Fibroblast of lung (primary cell): ENCODE measurements at places on chromosomes 2 and 18. TPM values are rescaled to one million over a fixed set of nuclear protein-coding genes. Genes with fewer than 3 reads are reported as not detected.

- peaks cover 6% of the 10 kb centered on the region for H3K4me1 ChIP-seq
- no peaks in the 10 kb centered on the region for H3K27me3 ChIP-seq
- no peak overlapping the region for H3K4me3 ChIP-seq
- H3K36me3 ChIP-seq, result no peaks in the 10 kb centered on the region
- peak; percentile 43 for DNase-seq
Measured at GRCh38 chr2:23803965-23804542, 122.9 kb downstream of the ATAD2B start.

DNA sequence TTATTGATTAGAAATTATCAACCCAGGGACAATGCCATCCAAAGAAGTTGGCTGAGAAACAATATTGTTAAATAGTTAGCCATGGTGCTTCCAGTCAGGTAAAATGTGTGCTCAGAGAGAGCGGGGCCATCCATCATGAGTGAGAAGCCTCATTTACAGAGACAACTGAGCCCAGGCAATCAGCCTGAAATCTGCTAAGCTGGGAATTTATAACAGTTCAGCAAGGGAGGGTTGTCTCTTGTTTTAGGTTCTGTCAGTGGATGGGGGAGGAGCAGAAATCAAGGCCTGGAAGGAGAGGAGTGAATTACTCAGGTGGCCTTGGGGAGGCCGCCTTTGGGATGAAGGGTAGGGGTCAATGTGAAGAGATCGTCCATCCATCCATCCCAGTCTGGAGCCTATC is 102.5 kb upstream of the ST8SIA3 start:
- no peak overlapping the region for H3K4me3 ChIP-seq
- H3K4me1 ChIP-seq, result no peaks in the 10 kb centered on the region
- no peaks in the 10 kb centered on the region for H3K27me3 ChIP-seq
- H3K27ac ChIP-seq, result no peak overlapping the region

GRCh38 chr2:5521461-5521860 is 170.7 kb upstream of the SOX11 start:
- peak; percentile 2 for DNase-seq
- no peaks in the 10 kb centered on the region for H3K27me3 ChIP-seq
- H3K27ac ChIP-seq, result no peak overlapping the region
- no peak overlapping the region for H3K4me3 ChIP-seq
- no peaks in the 10 kb centered on the region for H3K36me3 ChIP-seq

DNA sequence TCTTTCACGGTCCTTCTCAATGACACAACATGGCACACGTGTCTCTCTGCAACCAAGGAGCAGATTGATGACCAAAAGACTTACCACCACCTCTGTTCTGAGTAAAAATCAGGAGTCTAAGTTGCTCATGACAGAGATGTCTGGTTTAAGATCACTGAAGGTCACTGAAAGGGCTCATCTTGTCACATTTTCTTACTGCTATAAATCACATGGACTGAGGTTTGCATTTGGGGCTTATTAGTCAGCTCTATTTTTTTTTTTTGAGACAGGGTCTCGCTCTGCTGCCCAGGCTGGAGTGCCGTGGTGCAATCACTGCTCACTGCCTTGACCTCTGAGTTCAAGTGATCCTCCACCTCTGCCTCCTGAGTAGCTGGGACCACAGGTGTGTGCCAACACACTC is 19.4 kb downstream of the CFLAR start:
- no peak for DNase-seq
- peaks cover 7% of the 10 kb centered on the region for H3K4me1 ChIP-seq
- H3K4me3 ChIP-seq, result no peak overlapping the region
- H3K27me3 ChIP-seq, result no peaks in the 10 kb centered on the region
- peaks cover 19% of the 10 kb centered on the region for H3K36me3 ChIP-seq

DNA sequence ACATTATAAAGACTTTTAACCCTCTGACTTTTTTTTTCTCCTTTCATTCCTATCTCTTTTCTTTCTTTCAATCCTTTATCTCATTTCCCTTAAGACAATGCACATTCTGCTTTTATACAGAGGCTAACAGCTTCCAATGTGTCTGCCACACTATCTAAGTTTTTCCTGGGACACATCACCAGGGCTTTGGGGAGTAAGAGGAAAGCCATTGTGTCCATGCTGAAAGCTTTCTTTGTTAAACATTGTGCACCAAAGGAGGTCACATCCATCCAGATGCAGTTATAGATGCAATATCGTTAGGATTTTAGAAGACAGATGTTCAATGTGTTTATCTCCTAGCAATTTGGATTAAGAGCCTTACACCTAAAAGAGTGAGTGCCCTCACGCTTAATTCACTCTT is 534.1 kb downstream of the CNTNAP5 start:
- no peak for DNase-seq
- no peaks in the 10 kb centered on the region for H3K27me3 ChIP-seq
- H3K4me3 ChIP-seq, result no peak overlapping the region
- H3K36me3 ChIP-seq, result no peaks in the 10 kb centered on the region
- no peaks in the 10 kb centered on the region for H3K4me1 ChIP-seq
- H3K27ac ChIP-seq, result no peak overlapping the region

The CCDC121 gene
- total RNA-seq, result 1.8 and 2.0 TPM in 2 replicates

DNA sequence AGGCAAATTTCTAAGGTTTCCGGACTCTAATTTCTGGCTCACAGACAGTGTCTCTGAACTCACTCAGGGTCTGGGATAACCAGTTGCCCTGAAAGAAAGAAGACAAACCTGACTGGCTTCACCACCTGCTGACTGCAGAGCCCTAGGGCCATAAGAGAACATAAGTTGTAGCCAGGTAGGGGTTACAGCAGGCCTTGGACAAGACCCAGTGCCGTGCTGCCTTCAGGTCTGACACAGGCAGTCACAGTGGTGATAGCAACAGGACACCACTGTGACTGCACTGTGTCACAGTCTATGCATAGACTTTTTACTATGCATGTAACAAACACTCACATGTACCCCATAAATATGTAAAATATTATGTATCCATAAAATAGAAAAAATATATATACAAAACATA is 508.5 kb downstream of the PID1 start:
- DNase-seq, result no peak
- no peaks in the 10 kb centered on the region for H3K27me3 ChIP-seq
- H3K4me3 ChIP-seq, result no peak overlapping the region
- no peaks in the 10 kb centered on the region for H3K4me1 ChIP-seq
- H3K36me3 ChIP-seq, result no peaks in the 10 kb centered on the region

The GCG gene
- total RNA-seq, result not detected in 2 replicates

The GREB1 gene
- total RNA-seq, result 0.51 and 2.0 TPM in 2 replicates
